ENCODE measurements at places on chromosomes 3 and 15.

DNA sequence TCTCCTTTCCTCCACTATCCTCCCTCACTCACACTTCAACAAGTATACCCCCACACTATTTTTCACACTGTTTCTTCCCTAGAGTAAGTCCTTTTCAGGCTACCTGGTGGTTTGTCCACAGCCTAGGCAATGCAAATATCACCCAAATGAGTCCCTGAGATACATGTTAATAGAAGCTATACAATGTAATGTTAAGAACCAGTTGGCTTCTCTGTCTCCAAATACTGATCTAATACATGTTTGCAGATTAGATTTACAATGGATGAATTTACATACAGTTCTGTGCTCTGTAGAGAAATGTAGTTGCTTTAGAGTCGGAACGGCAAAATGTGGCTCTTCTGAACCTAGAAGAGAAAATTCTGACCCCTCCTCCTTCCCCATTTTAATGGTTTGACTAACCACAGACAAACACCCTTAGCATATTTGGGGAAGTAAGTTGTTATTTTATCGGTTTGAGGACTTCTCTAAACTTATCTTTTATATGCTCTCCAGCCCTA is 63.6 kb upstream of the MBNL1 start:
- DNase-seq = no peak

GRCh38 chr3:129235344-129235917 is 14.0 kb upstream of the COPG1 start:
- DNase-seq = no peak

DNA sequence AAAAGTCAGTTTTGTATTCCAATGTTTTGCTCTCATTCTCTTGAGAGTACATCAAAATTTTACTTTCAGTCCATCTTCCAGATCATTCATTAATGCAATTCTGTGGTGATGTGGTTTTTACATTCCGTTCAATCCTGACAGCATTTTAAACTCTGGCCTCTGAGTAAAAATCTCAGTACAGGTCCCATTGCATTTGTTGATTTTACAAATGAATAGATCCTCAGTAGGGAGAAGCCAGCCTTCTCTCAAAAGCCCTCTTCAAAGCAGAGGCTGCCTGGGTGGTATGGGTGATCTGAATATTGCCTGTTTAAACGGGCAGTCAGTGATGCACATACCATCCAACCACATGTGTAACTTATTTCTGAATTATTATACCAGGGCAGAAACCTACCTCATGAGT is 72.5 kb upstream of the TSC22D2 start:
- DNase-seq = no peak

DNA sequence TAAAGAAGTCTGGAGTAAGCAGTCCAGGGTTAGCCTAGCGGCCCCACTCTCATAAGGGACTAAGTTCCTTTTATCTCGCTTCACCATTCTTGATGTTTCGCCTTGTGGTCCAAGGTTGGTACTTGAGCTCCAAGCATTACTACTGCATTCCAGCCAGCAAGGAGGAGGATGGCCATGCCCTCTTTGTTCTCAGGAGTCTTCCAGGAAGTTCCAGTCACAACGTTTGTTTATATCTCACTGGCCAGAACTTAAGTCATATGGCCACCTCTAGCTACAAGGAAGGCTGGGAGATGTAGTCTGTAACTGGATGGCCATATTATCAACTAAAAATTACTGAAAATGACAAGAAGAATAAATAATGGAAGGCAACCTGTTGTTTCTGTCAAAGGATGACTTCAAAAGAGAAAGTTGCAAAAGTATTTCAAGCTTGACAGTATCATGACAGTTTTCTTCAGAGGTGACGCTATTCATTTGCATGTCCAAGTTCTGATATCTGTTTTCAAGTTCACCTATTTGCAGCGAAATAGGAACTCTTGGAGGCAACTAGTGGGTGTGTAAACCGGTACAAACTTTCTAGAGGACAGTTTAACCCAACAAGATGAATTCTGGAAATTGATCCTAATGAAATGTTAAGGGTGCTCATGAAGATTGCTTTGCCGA is 118.6 kb downstream of the PGPEP1L start:
- no peak for DNase-seq

- peak; percentile 70 for DNase-seq
Measured at GRCh38 chr15:31435261-31435911, 108.8 kb downstream of the KLF13 start.

DNA sequence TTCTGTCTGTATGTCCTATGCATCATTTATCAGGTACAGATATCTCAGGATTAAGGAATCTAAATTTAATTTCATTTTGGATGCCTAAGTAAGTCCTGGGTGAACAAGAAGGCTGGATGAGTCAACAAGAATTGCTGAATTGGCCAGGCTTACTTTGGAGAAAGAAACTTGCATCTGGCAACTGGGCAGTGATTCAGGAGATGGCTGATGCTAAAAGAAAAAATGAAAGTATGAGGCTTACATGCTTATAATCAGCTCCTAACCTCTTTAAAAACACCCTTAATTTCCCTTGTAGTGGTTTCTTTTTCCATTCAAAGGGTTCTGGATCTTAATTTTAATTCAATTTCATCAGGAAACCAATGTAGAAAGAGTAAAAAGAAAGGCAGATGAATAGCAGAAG is 228.8 kb upstream of the PEX5L start:
- DNase-seq = no peak

DNA sequence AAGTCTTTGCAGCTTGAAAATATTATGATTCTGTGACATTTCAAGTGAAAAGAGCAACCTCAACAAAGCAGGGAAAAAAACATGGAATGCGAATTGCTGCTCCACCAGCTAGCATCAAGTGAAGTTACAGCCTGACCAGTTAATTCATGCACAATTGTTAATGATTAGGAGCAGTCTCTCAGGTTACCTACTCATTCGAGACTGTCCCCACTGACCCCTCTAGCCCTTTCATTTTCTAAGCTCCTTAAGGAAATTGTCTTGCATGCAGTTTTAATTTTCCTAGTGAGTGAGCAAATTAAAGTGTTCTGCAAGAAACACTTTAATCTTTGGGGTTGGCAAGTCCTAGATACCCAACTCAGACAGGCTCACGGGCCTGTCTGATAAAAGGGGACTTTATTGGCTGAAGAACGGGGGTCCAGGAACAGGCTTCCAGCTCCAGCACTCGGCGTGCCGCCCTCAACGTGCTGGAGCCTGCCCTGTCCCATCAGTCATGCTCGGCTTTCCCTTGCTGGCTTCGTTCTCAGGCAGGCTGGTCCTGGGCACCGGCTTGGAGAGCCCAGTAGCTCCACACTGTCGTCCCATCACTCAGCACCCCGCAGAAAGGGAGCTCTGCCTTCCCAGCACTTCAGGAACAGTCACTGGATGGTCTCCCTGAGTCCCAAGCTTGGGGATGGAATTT is 18.3 kb downstream of the PODXL2 start:
- DNase-seq = no peak

DNA sequence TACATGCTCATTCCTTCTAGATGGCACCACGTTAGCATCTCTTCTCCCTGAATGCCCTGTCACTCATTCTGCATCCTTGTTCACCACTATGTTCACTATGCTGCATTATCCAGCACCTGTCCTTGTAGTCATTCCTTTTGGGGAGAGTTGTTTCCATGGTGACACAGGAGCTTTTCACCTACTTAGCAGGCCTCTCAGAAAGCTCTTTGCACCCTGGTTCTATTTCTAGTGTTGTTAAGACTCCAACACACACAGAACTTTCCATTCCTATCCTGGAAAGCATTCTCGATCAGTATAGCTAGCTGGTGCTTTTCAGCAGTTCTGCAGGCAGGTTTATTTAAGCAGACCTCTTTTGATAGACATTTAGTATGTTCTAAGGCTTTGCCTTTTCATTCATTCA is 6.7 kb upstream of the RPL14 start:
- no peak for DNase-seq

- peak; percentile 53 for DNase-seq
Measured at GRCh38 chr3:149494022-149494758, 19.7 kb downstream of the TM4SF4 start.

DNA sequence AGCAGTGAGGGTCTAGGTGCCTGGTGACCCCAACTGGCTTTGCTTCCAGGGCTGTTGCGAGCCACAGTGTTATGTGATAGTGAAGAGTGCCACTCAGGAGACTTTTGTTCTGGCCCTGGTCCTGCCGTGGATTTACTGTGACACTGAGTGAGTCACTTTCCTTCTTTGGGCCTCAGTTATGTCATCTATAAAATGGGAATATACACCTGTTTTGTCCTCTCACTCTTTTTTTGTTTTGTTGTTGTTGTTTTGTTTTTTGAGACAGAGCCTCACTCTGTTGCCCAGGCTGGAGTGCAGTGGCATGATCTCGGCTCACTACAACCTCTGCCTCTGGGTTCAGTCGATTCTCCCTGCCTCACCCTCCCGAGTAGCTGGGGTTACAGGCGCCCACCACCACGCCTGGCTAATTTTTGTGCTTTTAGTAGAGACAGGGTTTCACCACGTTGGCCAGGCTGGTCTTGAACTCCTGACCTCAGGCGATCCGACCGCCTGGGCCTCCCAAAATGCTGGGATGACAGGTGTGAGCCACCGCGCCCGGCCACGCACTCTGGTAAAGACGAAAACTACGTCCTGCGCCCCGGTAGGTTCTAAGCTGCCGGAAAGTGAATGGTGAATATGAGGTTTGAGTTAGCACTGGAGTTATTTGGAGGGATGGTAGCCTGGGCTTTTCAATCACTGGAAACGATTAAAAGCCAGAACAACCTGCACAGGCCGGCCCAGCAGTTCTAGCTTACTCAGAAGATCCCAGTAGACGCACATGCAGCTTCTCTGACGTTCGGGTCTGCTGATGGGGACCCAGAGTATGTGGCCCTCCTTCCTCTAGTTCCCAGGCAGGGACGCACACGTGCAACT is 46.6 kb downstream of the BDH1 start:
- DNase-seq = no peak

GRCh38 chr3:13822871-13823585 is 56.8 kb downstream of the WNT7A start:
- no peak for DNase-seq

DNA sequence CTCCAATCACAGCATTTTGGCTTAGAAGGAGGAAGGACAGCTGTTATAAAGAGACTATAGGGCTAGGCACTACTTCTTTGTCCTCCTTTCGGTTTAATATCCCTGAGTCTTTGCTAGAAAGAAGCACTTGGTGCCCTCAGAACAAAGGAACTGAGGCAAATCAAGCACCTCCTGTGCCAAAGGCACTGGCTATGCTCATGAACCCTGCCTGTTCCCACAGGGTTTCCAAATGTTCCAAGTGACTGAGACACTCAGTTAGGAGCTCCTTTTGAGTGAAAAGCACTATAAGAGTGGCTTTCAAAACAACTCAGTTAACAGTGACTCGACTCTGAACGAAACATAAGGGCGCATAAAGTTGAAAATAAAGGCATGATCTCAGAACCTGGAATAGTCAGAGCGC is 25.0 kb downstream of the TBC1D2B start:
- no peak for DNase-seq

DNA sequence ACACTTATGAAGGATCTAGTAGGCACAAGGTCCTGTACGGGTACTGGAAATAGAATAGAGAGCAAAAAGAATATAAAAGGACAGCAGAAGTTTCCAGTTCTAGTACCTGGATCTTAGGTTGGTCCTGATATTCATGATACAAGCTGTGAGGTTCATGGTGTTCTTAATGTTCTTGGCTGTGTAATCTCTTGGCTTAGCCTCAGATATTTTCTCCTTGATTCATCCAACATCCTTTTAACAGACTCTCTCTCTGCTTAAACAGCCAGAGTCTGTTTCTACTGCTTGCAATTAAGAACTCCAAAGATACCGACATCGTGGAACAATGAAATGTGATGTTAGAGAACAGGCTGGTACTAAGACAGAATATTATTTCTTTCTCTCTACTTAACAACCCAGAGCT is 49.9 kb downstream of the CNTN3 start:
- DNase-seq = no peak

DNA sequence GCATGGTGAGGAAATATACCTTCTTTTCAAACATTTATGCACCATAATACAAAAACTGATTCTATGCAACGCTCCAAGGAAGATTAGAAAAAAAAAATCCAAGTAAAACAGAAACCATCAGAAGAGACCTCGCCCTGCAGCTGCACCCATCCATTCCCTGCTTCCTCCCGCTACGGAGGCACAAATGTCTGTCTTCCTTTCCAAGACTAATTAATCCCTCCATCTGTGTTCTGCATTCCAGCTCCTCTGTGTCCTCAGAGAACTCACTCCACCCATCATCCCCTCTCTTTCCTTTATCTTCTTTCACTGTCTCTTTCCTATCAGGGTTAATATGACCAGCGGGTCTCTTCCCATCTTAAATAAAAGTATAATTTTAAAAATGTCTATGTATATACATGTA is 196.1 kb downstream of the ADAMTSL3 start:
- no peak for DNase-seq

DNA sequence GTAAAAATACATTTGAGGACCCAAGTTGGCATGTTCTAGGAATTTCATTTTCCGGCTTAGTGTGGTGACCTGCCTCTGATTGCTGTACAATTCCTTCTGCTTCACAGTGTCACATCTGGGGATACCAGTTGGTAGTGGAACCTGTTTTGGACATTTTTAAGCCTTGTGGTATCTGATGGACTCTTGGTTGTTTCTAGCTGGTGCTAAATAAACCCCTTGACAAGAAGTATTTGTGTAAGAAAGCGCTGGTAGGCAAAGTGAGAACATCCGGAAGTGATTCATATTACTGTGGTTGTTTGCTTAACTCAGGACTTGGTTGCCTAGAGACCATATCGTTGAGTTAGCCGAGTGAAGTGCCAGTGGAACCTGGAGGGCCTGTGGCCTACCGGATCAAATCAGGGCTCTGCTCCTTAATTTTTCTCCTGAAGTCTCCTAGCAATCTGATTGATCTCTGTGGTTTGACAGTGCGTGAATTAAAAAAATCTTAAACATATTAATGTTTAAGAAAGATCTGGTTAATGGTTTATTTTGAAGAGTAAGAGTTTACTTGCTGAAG is 12.8 kb downstream of the IQGAP1 start:
- peak; percentile 74 for DNase-seq

DNA sequence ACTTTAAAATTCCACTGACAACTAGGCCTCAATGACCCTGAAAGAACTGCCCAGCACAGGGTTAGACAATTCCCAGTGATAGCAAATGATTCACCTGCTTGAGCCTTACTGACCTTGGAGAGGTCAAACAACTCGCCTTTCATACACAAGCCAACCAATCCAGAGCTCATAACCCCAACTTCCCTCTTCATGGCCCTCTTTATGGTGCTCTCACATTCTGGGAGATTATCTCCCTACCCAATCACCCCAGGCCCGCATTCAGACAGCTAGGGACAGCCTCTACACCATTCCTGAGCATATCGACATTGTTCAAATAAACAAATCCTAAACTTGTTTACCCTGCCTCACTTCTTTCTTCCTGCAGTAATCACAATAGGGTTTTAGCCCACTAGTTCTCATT is 32.2 kb upstream of the COLQ start:
- no peak for DNase-seq
